SHP77 treated with DMSO at 0.1 percent for 48 hours (cell line): ENCODE measurements at places on chromosomes 13 and 19.

DNA sequence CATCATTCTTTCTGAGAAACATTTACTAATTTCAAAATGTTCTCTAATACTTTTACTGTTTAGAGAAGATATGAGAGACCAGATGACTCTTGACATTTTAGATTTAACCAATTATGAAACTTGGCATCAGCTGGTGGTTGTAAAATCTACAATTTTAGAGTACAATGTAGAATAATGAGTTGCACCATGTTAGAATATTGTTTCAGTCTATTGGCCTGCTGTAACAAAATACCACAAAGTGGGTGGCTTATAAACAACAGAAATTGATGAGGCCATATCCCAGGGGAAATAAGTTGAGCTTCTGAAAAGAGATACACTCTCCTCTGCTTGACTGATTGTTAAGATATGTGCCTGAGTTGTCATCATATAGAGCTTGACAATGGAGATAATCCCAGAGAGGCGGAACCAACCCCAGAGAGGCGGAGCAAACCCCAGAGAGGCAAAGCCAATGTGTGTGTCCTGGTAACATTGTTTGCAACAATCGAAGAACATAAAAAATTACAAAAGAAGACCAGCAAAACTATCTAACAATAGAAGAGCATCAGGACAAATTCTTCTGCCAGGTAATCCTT lies 373.0 kb upstream of the SLITRK1 start:
- DNase-seq, result no peak

DNA sequence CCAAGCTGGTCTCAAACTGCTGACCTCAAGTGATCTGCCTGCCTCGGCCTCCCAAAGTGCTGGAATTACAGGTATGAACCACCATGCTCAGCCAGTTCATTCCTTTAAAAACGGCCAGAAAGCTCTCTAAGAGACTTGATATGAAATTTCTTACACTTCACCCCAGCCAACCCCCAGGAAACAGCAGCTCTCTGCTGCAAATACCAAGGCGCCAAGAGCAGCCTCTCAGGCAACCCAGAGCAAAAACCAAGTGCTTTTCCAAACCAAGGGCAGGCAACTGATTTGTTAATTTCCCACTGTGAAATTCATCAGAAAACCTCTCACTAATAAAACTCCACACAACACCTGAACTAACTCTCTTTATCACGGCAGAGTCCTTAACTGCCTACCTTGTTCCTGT lies 44.9 kb downstream of the LATS2 start:
- no peak for DNase-seq

- DNase-seq, result no peak
These were observed 24.4 kb upstream of the GPR12 start for GRCh38 chr13:26784704-26785639.

GRCh38 chr19:7199613-7200533 lies 94.3 kb downstream of the INSR start:
- no peak for DNase-seq

DNA sequence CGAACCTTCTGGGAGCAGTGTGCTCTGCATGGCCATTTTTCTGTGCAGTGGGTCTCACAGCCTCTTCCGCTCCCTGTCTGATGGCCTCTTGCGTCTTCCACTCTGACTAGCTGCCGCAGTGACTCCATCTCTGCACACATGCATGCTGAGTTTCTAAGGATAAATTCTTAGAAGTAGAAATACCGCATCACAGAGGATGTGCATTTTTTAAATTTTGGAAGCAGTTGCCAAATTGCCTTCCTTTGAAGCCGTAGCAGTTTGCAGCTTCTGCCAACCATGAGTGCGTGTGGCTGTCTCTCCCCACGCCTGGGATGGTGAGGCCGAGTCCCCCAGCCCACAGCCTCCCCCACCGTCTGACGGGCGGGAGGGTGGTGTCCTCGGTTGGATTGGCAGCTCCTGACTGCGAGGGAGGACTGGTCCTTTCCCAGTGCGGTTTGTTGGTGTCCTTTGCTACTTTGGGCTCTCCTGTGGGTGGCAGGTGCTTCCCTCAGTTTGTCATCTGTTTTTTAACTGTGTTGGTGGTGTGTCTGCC lies 9.8 kb downstream of the FZR1 start:
- no peak for DNase-seq

DNA sequence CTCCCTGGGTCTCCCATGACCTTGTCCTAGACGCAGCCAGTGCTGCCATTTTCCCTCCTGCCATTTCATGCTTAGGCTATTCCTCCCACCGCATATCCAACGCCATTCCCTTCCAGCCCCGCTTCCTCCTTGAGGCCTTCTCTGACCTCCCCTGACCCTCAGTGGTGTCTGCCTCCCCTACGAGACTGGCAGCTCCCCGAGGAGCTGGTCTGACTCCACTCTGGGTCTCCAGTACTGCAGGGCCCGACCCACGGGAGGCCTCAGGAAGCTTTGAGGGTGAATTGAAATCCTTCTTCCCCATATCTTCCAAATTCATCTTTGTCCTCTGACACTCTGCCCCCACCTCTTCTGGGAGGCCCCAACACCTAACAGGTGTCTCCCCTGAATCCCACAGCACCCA lies 708 bp downstream of the KLK15 start:
- no peak for DNase-seq

DNA sequence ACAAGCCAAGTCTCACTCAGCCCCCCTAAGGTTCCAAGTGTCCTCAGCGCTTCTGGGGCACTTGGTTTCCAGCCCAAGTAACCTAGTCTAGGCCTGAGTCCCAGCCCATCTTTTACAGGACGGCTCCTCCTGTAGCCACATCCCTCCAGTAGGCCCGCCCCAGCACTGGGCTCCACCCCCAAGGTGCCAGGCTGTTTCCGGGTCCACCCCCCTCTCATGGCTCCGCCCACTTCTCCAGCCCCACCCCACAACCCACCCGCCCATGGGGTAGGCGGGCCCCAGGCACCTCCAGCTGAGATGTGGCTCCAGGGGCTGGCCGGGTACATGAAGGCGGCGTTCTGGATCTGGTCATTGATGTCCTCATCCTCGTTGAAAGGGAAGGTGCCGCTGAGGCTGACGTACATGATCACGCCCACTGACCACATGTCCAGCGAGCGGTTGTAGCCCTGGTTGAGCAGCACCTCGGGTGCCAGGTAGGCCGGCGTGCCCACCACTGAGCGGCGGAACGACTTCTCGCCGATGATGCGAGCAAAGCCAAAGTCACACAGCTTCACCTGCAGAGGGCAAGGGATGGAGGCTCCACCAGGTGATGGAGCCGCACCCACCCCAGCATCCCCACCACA lies 17.2 kb upstream of the DACT3 start:
- DNase-seq, result no peak

DNA sequence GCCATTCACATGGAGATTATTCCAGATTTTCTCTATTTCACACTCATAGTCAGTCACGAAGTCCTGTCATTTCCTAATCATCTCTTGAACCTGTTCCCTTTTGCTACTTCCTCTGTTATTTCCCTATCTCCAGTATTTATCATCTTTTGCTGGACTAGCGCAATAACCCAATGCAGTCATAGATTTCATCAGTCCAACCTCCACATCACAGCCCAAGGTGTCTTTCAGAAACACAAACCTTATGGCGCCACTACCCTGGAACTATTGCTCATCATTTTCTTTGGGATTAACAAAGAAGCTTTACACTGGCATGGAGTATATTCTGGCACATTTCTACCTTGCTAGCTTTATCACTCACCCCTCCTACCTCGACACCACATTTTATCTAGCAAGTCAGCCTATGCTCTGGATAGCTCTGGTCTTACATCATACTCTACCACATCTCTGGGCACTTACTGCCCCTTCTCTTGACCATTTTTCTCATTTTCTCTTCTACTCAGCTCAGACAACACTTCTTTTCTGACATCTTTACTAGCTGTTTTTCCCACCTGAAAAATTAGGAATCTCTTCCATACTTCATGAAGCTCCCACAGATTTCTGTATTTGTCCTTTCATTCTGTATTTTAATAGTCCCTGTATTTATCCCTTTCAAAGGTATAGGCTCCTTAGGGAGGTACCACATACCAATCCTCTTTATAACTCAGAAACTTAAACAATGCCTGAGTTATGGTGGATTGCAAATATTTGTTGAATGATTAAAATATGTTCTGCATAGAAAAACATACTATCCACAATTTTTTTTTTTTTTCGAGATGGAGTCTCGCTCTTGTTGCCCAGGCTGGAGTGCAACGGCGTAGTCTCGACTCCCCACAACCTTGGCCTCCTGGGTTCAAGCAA lies 534.7 kb downstream of the KLF12 start:
- no peak for DNase-seq

DNA sequence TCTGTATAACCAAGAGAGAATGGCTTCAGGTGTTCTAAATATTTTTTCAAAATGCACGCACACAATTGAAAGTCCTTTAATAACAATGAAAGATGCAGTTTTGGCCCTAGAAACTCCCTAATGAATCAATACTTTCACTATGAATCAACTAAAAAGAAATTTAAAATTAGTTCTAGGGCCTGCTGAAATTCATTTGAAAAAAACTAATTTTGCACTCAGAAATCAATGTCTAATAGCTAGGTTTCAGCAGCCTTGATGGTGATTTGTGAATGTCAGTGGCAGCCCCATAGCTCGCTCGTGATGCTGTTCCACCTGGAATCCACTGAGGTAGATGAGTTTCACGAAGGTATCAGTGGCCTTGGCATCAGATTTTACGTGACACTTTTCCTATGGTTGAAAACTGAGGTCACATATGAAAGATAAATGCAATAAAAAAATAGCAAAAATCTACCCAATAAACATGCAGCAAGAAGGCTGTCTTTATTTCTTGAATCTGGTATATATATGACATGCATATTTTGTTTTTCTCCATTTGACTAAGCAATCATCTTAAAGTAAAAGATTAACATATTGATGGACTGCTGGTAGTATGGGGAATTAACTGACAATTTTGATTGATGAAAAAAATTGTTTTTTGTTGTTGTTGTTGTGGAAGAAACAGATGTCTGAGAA lies 141.0 kb downstream of the AKAP11 start:
- DNase-seq, result no peak

DNA sequence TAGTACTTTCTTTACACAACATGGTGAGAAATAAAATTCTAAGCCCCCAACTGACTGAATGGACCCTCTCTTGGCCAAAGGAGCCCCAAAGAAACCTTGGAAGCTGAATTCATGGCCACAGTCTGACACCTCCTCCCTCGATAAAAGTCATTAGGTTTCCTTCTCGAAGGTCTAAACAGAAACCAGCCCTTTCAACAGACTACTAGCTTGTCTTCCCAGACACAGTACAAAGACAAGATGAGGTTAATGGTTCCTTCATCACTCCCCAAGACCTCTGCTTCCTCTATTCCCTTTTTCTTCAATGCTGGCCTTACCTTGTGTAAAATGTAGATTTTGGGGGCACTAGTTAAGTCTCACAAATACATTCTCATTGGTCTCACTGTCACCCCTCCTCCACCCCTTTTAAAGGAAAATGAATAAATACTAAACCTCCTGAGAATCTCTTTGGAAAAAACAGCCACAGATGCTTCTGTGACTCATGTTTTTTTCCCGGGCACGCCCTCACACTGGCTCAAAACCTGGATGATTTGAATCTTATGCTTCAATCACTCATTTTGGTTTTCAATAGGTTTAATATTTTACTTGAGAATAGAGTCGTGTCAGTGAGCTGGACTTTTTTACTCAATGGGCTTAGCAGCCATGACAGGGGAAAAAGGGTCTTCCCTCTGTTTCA lies 65.8 kb upstream of the MED4 start:
- DNase-seq, result no peak

GRCh38 chr13:28384789-28385188 lies 110.1 kb downstream of the FLT1 start:
- no peak for DNase-seq

- no peak for DNase-seq
These were observed 2.8 kb upstream of the TNFSF14 start for GRCh38 chr19:6672693-6673290.

- DNase-seq, result no peak
These were observed 17.3 kb downstream of the DHRS12 start for GRCh38 chr13:51786425-51787265.

- no peak for DNase-seq
These were observed 20.3 kb downstream of the ZC3H4 start for GRCh38 chr19:47093254-47093653.

DNA sequence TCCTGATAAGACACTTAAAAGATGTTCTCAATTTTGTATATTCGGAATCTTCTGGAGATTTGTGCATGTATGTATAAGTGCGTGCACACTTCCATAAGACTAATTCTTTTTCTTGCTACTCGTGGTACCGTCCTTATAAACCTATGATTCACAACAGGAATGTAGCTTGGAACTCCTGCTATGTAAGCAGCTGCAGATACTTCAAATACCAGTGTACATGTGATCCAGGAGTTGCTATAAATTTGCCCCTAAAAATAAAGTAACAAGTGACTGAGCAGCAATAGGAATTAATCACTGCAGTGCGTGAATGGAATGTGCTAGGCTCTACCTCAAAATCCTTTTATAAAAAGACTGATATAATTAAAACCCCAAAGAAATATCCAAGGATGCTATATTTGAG lies 214.9 kb downstream of the KLF5 start:
- DNase-seq, result no peak

DNA sequence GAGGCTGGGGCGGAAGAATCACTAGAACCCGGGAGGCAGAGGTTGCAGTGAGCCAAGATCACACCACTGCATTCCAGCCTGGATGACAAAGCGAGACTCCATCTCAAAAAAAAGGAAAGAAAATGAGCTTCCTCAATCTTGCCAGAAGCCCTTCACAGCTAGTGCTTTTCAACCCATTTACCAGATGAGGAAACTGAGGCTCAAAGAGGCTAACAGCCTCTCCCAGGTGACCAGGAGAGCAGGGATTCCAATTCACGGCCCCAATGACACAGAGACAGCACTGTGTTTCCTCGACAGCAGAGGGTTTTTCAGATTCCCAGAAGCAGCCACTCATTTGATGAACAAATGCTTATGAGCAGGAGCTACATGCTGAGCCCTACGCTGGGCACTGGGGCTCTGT lies 3.2 kb downstream of the UPK1A start:
- DNase-seq, result no peak
